Activated naive CD4-positive, alpha-beta T cell (primary cell): ENCODE measurements at places on chromosomes 4 and X.

DNA sequence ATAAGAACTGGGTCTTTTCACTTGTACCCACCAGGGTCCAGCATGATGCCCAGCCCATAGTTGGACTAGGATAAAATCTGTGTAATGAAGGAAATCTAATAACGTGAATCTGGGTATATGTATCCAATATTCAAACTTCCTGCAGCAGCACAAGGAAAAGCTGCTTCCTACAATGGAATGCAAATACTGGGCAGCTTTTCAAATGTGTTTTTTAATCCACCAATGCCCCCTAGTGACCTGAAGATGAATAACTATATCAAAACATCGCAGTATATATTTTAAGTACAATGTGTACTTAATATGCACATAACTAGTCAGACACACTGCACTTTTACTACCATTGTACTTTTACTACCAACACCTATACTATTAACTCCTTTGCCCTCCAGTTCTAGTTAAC lies 5.3 kb downstream of the APOO start:
- no peak for DNase-seq

DNA sequence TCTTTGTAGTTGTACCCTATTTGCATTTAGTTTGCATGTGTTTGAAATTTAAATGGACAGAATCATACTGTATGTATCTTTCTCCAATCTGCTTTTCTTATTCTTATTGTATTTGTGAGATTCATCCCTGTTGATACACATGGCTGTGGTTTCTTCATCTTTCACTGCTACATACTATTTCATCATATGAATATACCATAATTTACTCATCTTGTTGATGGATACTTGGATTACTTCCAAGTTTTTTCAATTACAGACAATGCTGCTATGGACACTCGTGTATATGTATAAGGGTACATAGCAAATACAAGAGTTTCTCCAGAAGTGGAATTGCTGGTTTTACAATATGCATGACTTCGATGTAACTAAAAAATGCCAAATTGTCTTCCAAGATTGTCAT lies 11.8 kb upstream of the KLHL8 start:
- no peak for DNase-seq

- DNase-seq: no peak
These were observed 185.9 kb downstream of the SLC4A4 start for GRCh38 chr4:71524756-71525155.

GRCh38 chrX:147828719-147829118 lies 83.0 kb upstream of the FMR1 start:
- DNase-seq: no peak

DNA sequence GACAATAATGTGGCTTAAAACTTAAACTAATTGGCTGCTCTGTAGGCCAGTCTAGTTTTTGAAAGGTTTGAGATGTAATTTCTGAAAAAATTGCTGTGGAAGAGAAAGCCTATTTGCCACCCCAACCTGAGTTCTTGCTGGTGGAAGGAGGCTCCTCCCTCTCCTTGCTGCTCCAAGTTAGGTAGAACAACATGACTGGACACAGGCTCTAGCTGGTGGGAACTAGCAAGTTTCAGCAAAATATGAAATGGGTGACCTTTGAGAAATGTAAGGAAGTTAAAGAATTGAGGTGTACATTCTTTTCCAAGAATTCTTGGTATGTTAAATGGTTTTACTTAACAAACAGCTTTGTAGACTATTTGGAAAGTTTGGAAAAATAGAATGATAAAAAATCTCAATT lies 8.0 kb downstream of the RPL34 start:
- no peak for DNase-seq

DNA sequence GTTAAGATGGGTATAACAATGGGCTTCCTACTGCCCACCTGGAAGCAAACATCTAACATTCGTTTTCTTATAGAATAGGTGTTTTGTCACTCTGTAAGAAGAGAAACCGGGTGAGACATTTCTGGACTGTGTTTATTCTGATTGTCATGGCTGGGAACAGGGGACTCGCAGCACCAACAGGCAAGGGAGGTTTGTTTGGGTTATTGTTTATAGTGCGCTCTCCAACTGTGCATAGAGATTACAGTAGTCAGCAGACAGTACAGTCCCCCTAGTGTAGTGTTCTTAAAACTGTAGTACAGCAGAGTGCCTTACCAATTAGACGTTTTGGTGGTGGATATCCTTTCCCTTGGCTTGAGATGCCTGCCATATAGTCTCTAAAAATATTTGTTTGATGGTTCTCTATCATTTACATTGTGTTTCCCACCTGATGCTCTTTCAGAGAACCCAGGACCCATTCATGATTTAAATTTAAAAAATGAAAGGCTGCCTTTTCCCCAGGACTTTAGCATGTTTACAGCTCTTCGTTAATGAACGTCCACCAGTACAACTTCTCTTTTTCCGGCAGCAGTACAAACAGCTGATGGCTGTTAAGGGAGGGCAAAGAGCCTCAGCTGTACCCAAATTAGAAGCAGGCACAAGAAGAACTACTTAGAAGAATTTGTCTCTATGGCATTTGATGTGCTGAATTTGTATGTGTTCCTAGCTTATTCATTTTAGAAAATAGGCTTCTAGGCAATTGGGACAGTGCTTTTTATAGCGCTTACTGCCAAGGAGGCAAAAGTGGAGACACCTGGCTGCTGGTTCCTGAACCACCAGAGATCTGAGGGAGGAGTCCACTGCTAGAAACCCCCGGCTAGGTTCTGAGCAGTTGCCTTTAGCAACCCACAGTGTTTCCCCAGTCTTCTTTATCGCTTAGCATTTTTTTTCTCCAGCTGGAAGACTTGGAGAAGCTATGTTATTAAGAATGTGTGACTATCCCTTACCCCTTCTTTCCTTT lies 1.0 kb upstream of the RNF150 start:
- DNase-seq: no peak

GRCh38 chrX:111641969-111642368 lies 39.0 kb upstream of the ALG13 start:
- DNase-seq: no peak

GRCh38 chrX:139750390-139750789 lies 42.4 kb upstream of the MCF2 start:
- DNase-seq: no peak

- DNase-seq: no peak
These were observed 73.1 kb downstream of the ADGRL3 start for GRCh38 chr4:61273233-61273632.

DNA sequence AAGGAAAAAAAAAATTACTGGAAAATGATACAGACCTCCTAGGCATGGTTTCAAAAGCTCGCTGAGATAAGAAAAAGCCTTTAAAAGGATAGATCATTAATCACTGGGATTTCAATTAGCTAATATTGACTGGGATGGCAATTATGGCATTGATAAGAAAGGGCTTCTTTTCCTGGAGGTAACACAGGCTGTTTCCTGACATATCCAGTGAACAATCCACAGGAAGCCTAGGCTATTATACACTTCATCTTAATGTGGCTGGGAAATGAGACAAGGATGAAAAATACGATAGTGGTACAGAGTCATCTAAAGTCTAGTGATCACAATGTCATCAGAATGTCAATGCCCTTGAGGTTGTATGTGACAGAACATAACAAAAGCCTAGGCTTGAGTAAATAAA lies 1579.3 kb downstream of the C4orf33 start:
- no peak for DNase-seq

DNA sequence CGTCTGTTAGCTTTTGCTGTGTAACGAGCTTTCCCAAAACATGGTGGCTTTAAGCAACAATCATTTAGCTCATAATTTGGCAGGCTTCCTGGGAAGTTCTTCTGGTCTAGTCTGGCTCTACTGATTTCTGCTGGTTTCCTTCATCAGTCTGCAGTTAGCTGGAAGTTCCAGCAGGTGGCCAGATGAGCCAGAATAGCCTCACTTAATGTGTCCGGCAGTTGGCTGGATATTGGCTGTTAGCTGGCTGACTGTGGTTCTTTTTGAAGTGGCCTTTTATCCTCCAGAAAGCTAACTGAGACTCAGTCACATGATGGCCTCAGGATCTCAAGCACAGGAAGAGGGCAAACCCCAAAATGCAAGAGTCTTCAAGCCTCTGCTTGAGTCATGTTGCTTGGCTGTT lies 34.9 kb downstream of the FTHL17 start:
- DNase-seq: no peak
